ENCODE measurements at places on chromosomes 13 and 19.

DNA sequence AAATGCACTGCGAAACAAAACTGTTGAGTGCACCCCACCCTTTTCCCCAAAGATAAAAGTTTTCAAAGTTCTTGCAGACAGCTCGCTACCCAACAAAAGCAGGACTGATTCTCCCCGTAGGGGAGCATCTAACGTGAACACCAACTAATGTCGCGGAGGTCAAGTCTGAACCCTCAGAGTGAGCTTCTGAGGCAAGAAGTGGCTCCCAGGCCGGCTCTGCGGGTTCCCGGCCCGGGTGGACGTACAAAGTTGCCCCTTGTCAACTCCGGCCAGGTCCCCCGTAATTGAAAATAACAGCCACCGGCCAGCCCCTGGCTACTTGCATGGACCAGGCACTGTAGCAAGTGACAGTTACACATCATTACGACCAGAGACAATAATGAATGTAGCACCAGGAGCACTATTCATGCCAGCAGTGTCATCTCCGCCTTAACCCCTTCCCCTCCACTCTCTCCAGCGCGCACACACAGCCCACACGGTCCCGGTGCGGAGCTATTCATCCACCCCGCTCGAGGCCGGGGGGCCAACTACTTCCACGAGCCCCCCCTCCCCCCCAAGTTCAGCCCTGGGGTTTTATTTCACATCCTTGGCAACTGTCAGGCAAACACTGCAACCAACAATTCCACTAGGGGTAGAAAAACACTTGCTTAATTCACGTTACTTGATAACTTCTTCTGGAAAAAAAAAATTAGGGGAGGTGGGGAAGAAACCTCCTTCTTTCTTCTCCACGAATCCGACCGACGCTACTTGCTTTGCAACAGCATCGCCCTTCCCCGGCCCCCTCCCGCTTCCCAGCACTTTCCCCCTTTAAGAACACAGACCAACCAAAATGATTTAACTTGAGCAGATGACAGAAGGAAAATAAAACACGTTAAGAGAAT lies 1.2 kb downstream of the KLF12 start:
- no peak for DNase-seq

DNA sequence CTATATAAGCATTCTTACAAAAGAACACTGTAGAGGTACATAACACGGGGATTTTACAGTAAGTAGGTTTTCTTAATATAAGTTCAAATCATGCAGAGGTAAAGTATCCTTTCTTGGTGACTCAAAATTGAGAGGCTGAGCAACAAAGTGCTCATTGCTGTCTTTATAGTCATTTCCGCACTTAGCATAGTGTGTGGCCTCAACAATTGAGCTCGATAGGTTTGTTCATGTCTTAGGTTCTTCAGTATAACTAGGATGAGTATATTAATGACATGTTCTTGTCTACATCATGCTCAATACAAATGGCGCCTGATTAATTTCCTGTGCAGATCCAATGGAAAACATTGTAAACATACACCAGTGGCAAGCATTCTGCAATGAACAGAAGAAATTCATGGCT lies 1.4 kb downstream of the WDFY2 start:
- DNase-seq: no peak

- no peak for DNase-seq
Observed at GRCh38 chr13:112486386-112487126, 101.4 kb downstream of the TUBGCP3 start.

GRCh38 chr19:14383661-14384555 lies 2.7 kb downstream of the ADGRE5 start:
- no peak for DNase-seq

DNA sequence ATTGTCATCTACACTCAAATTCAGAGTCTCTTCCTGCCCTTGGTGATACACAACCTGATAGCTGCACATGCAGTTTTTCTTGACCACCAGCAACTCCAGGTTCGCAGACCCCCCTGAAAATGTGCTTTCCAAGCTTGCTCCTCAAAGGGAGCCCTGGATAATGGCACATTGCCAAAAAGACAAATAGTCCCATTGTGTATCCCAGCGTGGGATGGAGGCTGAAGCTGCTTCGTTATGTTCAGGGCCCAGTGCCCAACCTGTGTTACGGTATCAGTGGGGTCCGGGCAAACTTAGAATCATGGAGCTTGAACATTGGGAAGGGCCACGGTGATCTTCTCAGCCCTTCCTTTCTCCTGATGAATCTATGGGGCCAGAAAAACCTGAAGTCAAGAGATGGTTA lies 173.0 kb downstream of the TEX29 start:
- no peak for DNase-seq

DNA sequence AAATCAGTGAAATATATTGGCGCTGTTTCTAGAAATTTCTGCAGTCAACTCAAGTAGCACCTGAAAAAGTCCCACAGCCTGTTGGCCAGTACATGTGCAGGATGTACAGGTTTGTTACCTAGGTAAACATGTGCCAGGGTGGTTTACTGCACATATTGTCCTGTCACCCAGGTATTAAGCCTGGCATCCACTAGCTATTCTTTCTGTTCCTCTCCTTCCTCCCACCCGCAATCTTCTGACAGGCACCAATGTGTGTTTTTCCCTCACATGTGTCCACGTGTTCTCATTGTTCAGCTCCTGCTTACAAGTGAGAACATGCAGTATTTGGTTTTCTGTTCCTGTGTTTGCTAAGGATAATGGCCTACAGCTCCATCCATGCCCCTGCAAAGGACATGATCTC lies 13.1 kb upstream of the SCEL start:
- DNase-seq: no peak

DNA sequence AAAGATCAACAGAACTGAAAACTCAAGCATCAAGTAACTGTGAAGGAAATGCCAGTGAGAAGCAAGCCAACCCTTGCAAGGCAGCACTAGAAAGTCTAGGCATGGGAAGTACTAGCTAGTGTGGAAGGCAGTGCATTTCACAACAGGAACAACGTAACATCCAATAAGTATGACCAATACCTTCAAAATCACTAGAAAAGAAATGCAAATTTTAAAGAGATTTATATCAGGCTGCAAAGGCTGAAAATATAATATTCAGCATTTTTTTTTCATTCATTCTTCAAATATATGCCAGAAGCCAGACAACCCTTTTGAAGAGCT lies 121.9 kb downstream of the DLEU7 start:
- DNase-seq: no peak

DNA sequence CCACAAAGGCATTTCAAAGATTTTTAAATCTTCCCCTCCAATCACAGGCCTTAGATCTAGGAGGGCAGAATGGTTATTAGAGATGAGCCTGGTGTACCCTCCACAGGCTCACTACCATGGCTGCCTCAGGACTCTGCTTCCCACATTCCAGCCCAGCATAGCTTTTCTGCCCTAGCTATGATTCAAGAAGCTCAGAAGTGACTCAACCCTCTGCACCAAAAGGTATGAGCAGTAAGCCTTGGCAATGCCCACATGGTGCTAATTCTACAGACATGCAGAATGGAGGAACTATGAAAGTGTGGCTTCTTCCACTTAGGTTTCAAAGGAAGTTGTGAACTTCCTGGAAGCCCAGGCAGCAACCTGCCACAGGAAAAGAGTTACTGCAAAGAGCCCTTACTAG lies 786.2 kb downstream of the SLITRK6 start:
- no peak for DNase-seq

GRCh38 chr13:98539666-98540065 lies 37.2 kb downstream of the STK24 start:
- no peak for DNase-seq

- DNase-seq: no peak
Observed at GRCh38 chr13:105785436-105785835, 750.0 kb downstream of the EFNB2 start.

GRCh38 chr13:46475541-46475991 lies 77.4 kb upstream of the LRCH1 start:
- DNase-seq: no peak

DNA sequence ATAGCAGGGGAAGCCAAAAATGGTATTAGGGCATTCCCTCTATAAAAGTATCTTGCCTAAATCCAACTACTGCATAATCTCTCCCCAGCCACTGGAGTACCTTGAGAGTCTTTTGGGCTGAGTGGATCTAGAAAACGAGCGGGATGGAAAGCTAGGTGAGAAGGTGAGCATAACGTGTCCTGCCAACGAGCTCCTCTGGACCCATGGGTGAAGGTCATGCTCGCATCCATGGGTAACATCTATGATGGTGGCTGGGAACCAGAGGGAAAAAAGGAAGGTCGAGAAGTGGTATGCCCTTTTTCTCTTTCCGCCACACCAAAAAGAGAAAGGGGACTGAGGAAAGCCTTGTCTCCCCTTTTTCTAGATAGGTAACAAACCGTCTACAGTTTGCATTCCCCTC lies 63.0 kb downstream of the ZNF208 start:
- no peak for DNase-seq

- DNase-seq: peak; percentile 47
Observed at GRCh38 chr13:33109801-33110200, 93.6 kb downstream of the KL start.

- no peak for DNase-seq
Observed at GRCh38 chr13:21018220-21018619, 43.2 kb downstream of the LATS2 start.

- DNase-seq: peak; percentile 46
Observed at GRCh38 chr13:21242236-21242635, 65.8 kb downstream of the MRPL57 start.

DNA sequence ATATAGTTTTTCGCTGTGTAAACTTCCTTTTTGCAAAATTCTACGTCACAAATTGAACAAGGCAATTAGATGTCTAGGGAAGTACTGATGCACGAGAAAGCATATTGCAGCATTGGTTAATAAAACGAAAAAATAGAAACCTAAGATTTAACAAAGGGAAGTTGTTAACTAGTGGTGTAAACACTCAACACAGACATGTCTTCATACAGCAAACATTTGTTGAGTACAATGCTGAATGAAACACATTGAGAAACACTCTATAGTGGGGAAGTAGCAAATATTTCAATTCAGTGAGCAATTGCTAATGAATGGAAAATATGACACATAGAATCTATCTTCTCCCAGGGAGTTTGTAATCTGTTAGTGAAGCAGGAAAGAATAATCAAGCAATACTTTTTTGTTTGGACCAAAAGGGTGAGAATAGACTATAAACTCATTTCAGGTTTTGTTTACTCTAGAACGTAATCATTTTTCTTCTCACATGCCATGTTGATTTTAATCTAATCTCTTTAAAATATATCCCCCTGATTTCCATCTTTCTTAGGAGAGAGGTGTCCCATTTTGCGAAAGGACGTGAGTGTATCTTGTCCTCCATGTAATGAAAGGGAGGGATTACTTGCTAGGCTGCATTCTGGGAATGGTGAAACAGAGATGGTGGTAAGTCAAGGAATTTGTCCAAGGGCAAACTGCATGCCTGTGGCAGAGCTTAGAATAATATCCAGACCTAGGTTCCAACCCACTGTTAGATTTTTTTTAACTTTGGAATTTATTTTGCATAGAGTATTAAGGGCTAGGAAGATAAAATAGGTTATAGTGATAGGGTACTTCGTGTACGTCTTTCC lies 1.7 kb upstream of the ANKRD10 start:
- DNase-seq: no peak

DNA sequence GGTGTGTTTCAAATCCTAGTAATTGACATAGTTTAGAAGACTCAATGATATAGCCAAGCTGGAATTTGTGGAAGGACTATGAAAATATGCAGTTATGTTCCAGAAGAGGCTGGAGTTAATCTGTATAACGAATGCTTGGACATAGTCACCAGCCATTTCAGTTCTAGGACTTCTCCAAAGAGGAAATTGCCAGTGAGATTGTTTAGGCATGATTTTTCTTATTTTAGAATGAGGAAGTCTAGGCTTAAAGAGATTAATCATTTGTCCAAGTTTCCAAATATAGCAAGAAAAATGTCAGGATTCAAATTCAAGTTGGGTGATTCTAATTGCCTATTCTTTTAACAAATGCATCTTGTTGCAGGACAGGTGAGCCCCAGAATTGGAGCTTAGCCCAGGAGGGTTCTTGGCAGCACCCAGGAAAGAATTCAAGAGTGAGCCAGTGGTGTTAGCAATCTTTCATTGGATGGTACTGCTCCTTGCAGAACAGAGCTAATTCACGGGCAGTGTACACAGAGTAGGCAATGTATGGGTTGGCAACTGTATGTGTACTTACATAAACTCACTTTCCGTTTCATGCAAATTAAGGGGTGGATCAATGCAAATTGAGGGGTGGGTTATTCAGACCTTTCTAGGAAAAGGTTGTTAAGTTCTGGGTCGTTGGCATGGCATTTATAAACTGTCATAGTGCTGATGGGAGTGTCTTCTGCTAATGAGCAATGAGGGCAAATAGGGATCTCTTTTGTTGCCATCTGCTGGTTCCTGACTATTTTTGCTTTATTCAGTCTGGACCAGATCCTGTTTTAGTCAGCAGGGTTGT lies 763.1 kb upstream of the SLITRK1 start:
- no peak for DNase-seq

DNA sequence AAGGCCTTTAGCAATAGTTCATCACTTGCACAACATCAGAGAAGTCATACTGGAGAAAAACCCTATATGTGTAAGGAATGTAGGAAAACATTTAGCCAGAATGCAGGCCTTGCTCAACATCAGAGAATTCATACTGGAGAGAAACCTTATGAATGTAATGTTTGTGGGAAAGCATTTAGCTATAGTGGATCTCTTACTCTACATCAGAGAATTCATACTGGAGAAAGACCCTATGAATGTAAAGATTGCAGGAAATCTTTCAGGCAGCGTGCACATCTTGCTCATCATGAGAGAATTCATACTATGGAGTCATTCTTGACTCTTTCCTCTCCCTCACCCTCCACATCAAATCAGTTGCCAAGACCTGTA lies 19.8 kb downstream of the ZNF583 start:
- no peak for DNase-seq

GRCh38 chr13:50401049-50401505 lies 385.8 kb downstream of the KCNRG start:
- no peak for DNase-seq

GRCh38 chr13:20197361-20197834 lies 4.7 kb upstream of the GJB2 start:
- peak; percentile 66 for DNase-seq

- no peak for DNase-seq
Observed at GRCh38 chr13:112032186-112032993, 34.6 kb upstream of the SOX1 start.

DNA sequence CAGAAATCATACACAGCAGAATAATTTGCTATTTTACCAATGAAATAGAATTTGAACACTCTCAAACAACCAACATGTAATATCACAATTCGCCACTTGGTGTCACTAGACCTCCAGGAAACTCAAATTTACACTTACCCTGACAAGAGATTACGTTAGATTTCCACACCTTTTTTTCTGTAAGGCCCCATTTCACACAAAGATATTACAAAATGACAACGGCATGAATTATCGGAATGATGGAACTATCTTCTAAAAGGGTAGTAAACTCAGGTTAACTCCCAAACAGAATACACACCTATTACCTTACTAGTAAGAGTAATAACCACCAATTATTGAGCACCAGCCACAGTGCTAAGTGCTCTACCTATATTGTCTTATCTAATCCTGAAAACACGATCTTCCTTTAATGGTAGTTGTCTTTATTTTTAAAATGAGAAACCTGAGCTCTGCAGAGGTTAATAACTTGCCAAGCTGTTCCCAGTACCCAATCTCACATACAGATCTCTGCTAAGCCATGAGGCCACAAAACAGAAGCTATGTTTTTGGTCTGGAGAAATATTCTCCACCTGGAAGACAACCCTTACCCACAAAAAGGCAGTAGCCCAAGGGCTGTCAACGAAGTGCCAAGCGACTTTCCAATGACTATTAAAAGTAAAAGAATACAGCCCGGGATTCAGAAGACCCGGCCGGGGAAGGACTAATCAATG lies 152.4 kb downstream of the DCLK1 start:
- DNase-seq: peak; percentile 59
